ENCODE measurements at places on chromosomes 7 and 10.

- no peak for DNase-seq
Measured at GRCh38 chr10:112517451-112517862, 70.4 kb downstream of the VTI1A start.

- DNase-seq: no peak
Measured at GRCh38 chr7:116843378-116843777, 19.0 kb upstream of the CAPZA2 start.

GRCh38 chr7:122430710-122431109, 126.2 kb upstream of the FEZF1 start:
- DNase-seq: no peak

- no peak for DNase-seq
Measured at GRCh38 chr10:117972168-117972837, 74.4 kb downstream of the RAB11FIP2 start.

DNA sequence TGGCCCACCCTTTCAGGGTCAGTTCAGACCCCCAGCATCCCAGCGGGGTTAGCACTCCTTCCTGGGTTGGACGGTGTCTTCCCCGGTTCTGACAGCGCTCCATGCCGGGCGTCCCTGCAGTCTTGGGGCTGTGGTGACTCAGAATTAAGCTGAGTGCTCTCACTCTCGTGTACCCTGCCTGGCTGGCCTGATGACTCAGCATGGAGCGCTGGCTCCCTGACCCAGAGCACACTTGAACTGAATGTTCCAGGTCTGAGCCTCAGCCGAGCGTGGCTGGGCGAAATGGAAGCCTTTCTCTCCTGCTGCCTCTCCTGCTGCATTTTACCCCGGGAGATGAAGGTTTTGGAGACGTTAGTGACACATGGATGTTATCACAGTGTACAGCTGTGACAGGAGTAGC, 7.1 kb downstream of the BAG3 start:
- peak; percentile 81 for DNase-seq

GRCh38 chr7:55296070-55296469, 69.1 kb upstream of the LANCL2 start:
- DNase-seq: no peak

GRCh38 chr10:66910671-66911070, 15.2 kb upstream of the LRRTM3 start:
- DNase-seq: no peak

GRCh38 chr10:51696251-51696650, 3.1 kb downstream of the CSTF2T start:
- DNase-seq: no peak

DNA sequence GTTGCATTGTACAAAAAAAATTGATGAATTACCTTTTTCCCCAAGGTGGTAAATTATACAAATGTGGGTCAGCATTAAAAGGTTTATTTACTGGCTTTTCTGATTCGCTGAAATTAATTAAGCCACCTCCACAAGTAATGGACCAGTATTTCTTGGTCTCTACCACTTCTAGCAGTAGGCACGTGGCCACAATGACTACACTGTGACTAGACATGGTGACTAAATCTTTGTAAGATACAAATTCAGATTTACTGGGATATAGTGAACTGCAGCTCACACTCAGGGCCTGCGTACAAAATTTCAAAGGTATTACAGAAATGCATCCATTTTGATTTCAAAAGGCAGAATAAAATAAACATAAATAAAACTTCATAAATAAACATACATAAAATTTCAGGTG, 10.9 kb downstream of the HPSE2 start:
- DNase-seq: no peak

DNA sequence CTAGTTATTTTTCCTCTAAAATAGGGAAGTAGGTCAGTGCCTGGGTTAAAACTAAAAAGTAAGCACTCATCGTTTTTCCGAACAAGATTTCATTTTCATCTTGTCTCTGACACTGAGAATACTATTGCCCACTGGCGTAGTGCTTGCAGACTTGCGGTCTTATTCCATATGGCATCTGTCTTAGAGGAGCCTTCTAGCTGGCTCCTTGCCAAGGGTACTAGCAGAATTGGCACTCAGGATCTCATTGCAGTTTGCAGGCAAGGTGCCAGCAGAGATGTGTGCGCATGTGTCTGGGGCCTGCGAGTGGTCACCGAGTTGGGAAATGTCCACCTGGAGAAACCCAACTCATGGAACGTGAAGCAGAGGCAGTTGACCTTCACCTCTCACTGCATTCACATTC, 143.4 kb downstream of the CELF2 start:
- no peak for DNase-seq

DNA sequence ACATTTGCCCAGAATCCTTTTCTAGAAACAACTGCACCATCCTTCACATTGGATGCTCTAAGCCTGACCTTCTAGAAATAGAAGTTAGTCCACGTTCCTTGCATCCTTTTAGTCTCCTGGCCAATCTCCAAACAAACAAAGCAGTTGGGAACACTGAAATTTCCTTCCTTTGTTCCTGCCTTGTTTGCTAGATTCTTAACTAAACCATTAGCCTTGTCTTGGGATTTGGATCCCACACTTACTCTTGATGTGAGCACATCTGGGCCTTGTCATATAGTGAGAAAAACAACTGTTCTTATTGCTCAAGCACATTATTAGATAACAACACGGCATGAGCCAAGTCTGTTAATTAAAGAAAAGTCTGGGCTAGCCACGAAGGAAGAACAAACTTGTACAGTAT, 319.3 kb upstream of the GHITM start:
- no peak for DNase-seq

- peak; percentile 59 for DNase-seq
Measured at GRCh38 chr10:113026679-113027078, 76.6 kb downstream of the TCF7L2 start.

- no peak for DNase-seq
Measured at GRCh38 chr7:115965236-115965635, 65.3 kb downstream of the TFEC start.

DNA sequence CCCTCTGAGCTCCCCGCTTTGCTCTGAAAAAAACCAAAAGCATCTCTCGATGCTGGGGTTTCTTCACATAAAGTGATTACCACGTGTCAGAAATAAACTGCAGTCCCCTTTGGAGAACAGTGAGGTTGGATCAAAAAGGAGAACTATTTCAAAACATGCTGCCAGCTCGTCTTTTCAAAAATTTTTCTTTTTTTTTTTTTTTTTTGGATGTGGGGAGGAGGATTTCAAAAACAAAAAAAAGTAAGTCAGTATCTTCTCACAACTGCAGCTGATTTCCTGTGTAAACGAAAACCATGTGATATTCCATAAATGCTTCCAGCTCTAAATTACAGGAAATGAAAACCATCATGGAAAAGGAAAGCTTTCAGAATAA, 155.0 kb upstream of the LYZL2 start:
- DNase-seq: no peak

GRCh38 chr10:98047009-98047741, 16.8 kb upstream of the CRTAC1 start:
- DNase-seq: no peak

GRCh38 chr7:154096-154799, 38.1 kb upstream of the FAM20C start:
- no peak for DNase-seq

DNA sequence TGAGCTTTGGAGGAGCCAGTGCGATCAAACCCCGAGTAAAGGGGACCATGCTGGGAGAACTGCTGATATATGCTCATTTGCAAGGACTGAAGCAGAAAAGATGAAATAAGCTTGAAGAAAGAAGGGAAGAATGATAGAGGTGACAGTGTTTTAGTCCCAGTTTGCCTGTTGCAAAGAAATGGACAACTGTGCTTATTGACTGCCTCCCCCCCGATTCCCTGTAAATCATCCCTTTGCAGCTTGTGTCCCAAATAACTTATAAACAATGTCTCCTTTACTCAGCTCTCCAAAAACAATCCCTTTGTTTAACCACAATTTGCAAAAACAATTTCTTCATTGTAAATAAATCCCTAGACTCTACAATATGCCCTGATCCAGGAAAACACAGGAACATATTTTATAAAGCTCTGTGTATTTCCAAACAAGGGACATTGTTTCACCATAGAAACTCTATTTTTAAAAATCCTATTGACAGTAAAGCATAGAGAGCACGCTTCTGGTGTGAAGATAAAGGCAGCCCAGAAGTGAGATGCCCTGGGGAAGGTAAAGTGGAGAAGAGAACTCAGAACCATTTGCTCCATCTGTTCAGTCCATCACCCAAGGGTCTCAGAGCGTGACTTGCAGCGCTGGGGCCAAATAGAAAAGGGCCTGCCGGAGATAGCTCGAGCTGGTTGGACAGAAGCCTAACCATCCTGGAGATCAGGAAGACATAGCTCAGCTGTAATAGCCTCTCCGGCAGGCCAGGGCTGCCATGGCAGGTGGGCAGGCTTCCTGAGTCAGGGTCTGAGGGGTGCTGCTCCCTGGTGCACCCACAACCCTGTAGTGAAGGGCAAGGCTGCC, 280.5 kb downstream of the WDR11 start:
- DNase-seq: no peak

- DNase-seq: no peak
Measured at GRCh38 chr7:86013662-86014061, 630.0 kb upstream of the GRM3 start.

DNA sequence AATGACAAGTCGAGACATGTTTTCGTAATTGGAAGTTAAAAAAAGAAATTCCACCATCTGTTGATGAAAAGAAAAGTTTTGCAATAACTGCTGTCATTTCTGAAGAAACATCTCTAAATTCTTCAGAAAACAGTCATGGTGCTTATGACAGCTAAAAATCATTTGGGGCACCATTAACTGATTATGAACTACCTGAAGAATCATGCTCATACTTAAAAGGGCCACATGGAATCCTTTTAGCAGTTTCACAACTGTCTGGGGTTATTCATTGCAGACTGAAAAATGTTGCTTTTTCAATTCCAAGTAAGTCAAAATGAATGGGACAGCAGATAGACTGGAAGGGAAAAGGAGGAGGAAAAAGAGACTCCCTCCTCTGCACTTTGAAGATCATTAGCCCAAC, 134.2 kb downstream of the CHN2 start:
- DNase-seq: no peak

GRCh38 chr7:78329001-78329655, 530.6 kb downstream of the PHTF2 start:
- DNase-seq: no peak

- no peak for DNase-seq
Measured at GRCh38 chr10:47151920-47152319, 148.1 kb upstream of the GDF10 start.

DNA sequence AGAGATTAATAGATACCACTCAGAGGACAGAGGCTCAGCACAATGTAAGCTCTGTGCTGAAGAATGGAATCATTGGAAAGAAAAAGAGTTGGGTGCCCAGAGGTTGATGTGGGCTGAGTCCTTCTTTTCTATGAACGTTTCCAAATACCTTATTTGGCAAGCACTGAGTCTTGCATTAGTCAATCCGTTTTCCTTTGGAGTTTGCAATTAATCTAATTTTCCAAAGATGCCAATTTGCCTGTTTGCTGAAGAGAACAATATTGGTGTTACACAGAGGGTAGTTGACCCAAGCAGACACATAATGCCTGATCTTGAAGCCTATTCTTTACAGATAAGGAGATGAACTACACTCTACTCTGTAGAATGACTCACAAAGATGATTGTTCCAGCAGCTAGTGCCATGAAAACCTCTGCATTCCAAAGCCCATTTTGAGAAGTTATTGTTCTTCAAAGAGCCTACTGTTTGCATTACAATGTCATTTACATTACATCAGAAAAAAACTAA, 55.4 kb upstream of the MET start:
- no peak for DNase-seq

GRCh38 chr10:31774928-31775650, 153.5 kb downstream of the ARHGAP12 start:
- no peak for DNase-seq

GRCh38 chr7:55639640-55640039, 67.3 kb upstream of the VOPP1 start:
- no peak for DNase-seq

DNA sequence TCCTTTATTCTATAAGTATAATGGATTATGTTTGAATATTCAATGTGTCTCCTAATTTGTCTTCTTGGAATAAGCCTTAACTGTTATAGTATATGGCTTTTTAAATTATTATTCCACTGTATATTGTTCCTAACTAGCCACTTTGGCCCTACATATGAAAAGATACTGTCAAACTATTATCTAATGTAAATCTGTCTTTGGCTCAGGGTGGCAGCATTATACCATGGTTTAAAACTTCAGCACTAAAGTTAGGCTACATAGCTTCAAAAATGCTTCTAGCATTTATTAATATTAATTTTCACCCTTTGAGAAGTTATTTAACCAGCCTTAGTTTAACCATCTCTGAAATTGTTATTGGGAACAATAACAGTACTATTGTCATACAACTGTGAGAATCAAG, 543.1 kb upstream of the MBL2 start:
- no peak for DNase-seq

GRCh38 chr7:45597286-45597984, 23.3 kb downstream of the ADCY1 start:
- no peak for DNase-seq

GRCh38 chr7:149635561-149636329, 137.6 kb downstream of the ZNF467 start:
- no peak for DNase-seq

DNA sequence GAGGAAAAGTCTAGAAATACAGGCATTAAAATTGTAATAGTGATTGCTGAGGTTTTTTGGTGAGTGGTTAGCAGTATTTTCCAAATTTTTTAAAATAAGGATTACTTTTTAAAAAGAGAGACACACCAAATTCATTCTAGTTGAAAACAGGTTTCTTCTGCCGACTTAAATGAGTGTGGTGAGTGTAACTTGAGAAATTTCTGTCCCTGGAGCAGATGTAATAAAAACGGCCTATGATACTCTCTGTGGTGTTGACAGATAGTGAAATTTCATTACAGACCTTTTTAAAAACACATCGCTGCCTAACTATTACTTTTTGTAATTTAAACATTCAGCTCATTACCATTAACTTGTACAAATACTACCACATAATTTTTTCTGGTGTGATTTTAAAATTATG, 90.1 kb downstream of the CYP51A1 start:
- DNase-seq: no peak

DNA sequence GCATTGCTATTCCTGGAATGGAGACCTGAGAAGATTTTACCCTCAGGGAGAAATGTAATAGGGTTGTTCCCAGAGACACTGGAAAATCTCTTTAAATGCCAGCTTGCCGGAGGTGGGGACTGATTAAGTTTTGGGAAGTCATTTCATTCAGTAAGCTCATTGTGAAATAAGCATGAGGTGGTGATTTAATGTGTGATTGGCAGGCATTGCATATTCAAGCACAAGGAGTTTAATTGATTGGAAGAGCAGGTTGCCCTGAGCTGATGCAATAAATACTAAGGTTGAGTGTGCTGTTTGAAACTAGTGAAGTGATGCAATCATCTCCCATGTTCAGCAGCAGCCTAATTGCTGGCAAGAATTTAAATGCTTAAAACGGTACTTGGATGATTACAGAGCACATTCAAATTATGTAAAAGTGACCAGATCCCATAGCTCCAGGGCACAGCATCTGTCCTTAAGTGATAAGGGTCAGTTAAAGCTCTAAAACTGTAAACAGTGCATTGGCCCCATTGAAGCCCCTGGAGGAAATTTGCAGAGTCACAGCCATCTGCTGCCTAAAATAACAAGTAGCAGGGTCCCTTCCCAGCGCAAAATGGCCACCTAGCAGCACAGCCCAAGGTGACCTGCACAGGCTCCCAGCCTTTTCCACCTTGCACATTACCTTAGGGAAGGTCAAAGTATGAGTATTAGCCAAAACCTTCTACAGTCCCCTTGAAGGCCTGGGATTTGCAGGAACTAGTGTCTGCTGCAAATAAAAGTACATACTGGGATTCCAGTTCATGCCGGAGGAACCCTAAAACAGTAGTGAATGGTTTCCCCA, 92.1 kb downstream of the CCDC71L start:
- DNase-seq: peak; percentile 83
